Keratinocyte (primary cell): ENCODE measurements at places on chromosomes 1 and 21.

DNA sequence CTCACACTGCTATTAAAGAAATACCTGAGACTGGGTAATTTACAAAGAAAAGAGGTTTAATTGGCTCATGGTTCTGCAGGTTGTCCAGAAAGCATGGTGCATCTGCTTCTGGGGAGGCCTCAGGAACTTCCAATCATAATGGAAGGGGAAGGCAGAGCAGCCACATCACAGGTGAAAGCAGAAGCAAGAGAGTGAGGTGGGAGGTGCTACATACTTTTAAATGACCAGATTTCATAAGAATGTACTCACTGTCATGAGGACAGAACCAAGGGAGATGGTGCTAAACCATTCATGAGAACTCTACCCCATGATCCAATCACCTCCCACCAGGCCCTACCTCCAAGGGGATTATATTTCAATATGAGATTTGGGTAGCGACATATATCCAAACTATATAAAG lies 55.7 kb downstream of the MRPL39 start:
- DNase-seq, result no peak
- no peak overlapping the region for H3K27ac ChIP-seq
- H3K4me3 ChIP-seq, result no peak overlapping the region
- H3K36me3 ChIP-seq, result no peaks in the 10 kb centered on the region

- no peaks in the 10 kb centered on the region for H3K36me3 ChIP-seq
- H3K4me1 ChIP-seq, result no peaks in the 10 kb centered on the region
- H3K4me3 ChIP-seq, result no peak overlapping the region
- no peak for DNase-seq
- H3K27ac ChIP-seq, result no peak overlapping the region
These were observed 736.8 kb upstream of the NCAM2 start for GRCh38 chr21:20261364-20261763.

DNA sequence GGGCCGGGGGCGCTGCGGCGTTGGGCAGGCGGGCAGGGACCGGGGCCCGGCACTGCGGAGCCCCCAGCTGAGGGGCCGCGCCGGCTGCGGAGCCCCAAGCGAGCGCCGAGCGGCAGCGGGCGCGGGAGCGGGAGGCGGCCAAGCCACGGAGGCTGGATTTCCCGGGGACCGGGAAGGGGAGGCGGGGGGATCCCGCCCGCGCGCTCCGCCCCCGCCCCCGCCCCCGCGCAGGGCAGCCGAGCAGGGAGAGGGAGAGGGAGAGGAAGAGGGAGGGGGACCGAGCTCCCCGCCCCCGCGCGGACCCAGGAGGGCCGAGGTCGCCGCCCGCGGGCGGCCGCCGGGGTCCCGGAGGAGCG lies at the start of gene DLGAP3:
DLGAP3 (minus strand) TSS at position 154 of the 356 bp plus-strand sequence. CDS start 24,267 bp downstream, outside the sequence.
- no peaks in the 10 kb centered on the region for H3K4me1 ChIP-seq
- no peak within 1 kb of the TSS for H3K27ac ChIP-seq
- no peak within 1 kb of the TSS for H3K4me3 ChIP-seq
- peaks cover 56% of the 10 kb centered on the region for H3K27me3 ChIP-seq
- H3K36me3 ChIP-seq, result no peaks in the 10 kb centered on the region
- DNase-seq, result no peak

- no peak for DNase-seq
- no peak overlapping the region for H3K4me3 ChIP-seq
- H3K36me3 ChIP-seq, result no peaks in the 10 kb centered on the region
- no peak overlapping the region for H3K27ac ChIP-seq
- H3K27me3 ChIP-seq, result no peaks in the 10 kb centered on the region
These were observed 3.9 kb upstream of the KRTAP10-6 start for GRCh38 chr21:44596068-44596725.

DNA sequence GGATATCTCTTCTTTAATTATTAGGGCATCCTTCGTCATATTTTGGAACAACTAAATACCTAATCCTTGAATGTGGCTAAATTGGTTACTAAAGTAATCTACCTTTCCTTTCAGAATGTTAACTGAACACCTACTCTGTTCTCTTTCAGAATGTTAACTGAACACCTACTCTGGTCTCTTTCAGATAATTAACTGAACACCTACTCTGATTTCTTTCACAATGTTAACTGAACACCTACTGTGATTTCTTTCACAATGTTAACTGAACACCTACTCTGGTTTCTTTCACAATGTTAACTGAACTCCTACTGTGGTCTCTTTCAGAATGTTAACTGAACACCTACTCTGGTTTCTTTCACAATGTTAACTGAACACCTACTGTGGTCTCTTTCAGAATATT lies 21.9 kb downstream of the RAB7B start:
- no peaks in the 10 kb centered on the region for H3K27me3 ChIP-seq
- no peak overlapping the region for H3K27ac ChIP-seq
- no peak overlapping the region for H3K4me3 ChIP-seq
- no peak for DNase-seq
- peaks cover 23% of the 10 kb centered on the region for H3K4me1 ChIP-seq

- no peak overlapping the region for H3K27ac ChIP-seq
- H3K4me1 ChIP-seq, result no peaks in the 10 kb centered on the region
- DNase-seq, result no peak
- no peaks in the 10 kb centered on the region for H3K27me3 ChIP-seq
These were observed 373.4 kb downstream of the SEC16B start for GRCh38 chr1:177596485-177596884.

GRCh38 chr21:32878661-32879060 lies 107.1 kb upstream of the PAXBP1 start:
- no peak overlapping the region for H3K4me3 ChIP-seq
- no peaks in the 10 kb centered on the region for H3K36me3 ChIP-seq
- no peak overlapping the region for H3K27ac ChIP-seq
- no peak for DNase-seq
- H3K4me1 ChIP-seq, result no peaks in the 10 kb centered on the region
- H3K27me3 ChIP-seq, result peaks cover 5% of the 10 kb centered on the region

GRCh38 chr1:195934817-195935553 lies 673.3 kb downstream of the KCNT2 start:
- no peak overlapping the region for H3K27ac ChIP-seq
- no peak for DNase-seq
- no peak overlapping the region for H3K4me3 ChIP-seq
- H3K4me1 ChIP-seq, result no peaks in the 10 kb centered on the region
- no peaks in the 10 kb centered on the region for H3K36me3 ChIP-seq

DNA sequence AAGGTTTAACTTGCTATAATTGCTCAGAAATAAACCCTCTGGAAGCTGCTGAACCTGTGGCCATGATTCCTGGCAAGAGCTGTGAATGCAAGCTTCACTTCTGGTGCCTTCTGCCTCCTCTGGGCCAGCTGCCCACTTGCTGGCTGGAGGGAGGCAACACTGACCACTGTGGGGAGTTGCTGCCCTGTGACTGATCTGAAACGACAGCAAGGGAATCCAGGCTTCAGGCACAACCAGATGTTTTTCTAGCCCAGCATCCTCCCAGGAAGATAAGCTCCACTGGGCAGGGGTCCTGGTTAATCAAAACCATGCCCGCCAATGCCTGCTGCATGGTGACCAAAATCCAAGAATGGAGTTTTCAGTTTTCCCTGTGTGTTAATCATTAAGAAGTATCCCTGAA lies 180.0 kb upstream of the HMGB4 start:
- H3K4me3 ChIP-seq, result no peak overlapping the region
- no peaks in the 10 kb centered on the region for H3K4me1 ChIP-seq
- no peak overlapping the region for H3K27ac ChIP-seq
- no peak for DNase-seq

- no peaks in the 10 kb centered on the region for H3K27me3 ChIP-seq
- peak overlapping the region; percentile 98 for H3K27ac ChIP-seq
- peaks cover 31% of the 10 kb centered on the region for H3K4me1 ChIP-seq
These were observed 730 bp downstream of the CDC42 start for GRCh38 chr1:22053017-22053860.

DNA sequence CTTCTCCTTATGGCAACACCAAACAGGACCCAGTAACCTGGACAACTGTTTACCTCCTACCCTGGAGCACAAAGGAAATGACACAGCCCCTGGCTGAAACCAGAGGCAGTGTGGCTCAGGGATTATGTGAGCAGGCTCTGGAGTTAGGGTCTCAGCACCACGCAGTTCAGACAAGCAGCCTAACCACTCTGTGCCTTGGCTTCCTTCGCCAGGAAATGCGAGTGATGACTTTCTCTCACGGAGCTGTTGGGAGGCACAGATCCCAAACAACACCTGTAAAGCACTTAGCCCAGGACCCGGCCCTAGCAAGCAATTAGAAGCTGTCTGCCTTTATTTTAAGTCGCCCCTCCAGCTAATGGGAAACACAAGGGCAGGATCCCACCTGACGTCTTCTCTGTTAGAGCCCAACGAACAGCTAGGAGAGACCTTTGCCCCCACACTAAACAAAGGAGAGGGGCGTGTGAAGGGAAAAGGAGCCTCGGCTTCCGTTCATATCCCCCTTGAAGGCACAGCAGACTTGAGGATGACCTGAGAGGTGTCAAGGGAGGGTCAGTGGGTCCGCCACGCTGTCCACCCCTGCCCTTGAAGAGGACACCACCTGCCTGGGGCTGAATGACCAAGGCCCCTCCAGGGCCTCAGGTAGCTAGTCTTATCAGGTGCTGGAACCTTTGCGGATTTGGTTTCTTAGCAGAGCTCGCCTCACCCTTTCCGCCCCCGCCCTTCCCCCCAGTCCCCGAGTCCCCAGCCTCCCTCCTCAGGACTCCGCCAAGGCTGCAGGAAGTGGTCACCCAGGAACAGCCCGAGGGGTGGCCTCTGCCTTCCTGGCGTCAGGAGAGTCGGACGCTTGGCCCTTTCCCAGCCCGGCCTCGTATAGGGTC lies 860 bp downstream of the TMEM63A start:
- peaks cover 18% of the 10 kb centered on the region for H3K4me1 ChIP-seq
- H3K36me3 ChIP-seq, result peaks cover 4% of the 10 kb centered on the region
- peak overlapping the region; percentile 33 for H3K27ac ChIP-seq
- H3K27me3 ChIP-seq, result no peaks in the 10 kb centered on the region

GRCh38 chr1:29256979-29257804 lies 20.9 kb downstream of the PTPRU start:
- DNase-seq, result no peak
- no peak overlapping the region for H3K4me3 ChIP-seq
- H3K27me3 ChIP-seq, result peaks cover 4% of the 10 kb centered on the region
- H3K4me1 ChIP-seq, result no peaks in the 10 kb centered on the region
- no peaks in the 10 kb centered on the region for H3K36me3 ChIP-seq

- no peaks in the 10 kb centered on the region for H3K4me1 ChIP-seq
- no peak overlapping the region for H3K4me3 ChIP-seq
These were observed 186.6 kb downstream of the AK5 start for GRCh38 chr1:77468257-77468948.

DNA sequence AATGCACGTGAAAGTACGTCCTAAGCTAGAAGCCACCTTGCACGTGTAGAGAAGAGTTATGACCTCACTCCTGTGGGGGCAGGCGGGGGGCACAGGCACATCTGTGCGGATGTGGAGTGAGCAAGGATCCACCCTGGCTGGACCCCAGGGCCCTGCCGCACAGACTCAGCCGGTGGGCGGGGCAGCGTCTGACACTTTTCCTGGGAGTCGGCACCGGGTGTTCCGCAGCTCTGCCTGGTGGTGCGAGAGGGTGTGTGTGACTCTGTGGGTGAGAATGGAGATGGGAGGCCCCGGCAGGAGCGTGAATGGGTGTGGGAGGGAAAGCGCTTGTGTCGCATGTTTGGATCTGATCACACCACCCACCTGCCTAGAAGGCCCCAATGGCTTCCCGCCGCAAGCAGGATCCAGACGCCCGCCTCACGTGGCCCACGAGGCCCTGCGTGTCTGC lies 29.5 kb downstream of the RAP1GAP start:
- no peak for DNase-seq
- H3K4me3 ChIP-seq, result no peak overlapping the region

DNA sequence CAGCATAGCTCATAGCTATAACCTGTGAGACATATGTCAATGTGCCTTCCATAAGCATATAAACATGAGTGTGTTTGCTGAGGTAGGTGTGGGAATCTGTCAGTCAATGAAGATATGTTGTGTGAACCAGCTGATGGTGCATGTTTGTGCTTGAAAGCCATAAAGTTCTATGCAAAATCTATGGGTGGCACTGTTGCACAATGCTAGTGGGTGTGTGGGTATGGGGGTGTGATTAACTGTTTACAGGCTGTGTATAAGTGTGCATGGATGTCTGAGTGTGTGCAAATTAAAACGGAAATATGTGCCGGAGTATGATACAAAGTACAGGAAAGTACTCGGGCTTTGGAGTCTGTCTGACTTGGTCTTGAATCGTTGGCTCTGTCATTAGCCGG lies 1.0 kb upstream of the ATP2B4 start:
- H3K4me1 ChIP-seq, result peaks cover 26% of the 10 kb centered on the region
- H3K4me3 ChIP-seq, result no peak overlapping the region
- DNase-seq, result no peak
- H3K27ac ChIP-seq, result peak overlapping the region; percentile 88

GRCh38 chr1:110485725-110486124 lies 33.2 kb downstream of the KCNA10 start:
- H3K27ac ChIP-seq, result no peak overlapping the region
- H3K4me3 ChIP-seq, result no peak overlapping the region
- H3K4me1 ChIP-seq, result peaks cover 12% of the 10 kb centered on the region
- no peaks in the 10 kb centered on the region for H3K36me3 ChIP-seq

GRCh38 chr1:41348394-41348793 lies 12.8 kb upstream of the FOXO6 start:
- no peak overlapping the region for H3K4me3 ChIP-seq
- H3K36me3 ChIP-seq, result no peaks in the 10 kb centered on the region
- H3K27ac ChIP-seq, result no peak overlapping the region
- no peak for DNase-seq
- H3K4me1 ChIP-seq, result peaks cover 5% of the 10 kb centered on the region

GRCh38 chr1:210396541-210396940 lies 67.8 kb downstream of the HHAT start:
- H3K4me1 ChIP-seq, result peaks cover 27% of the 10 kb centered on the region
- no peaks in the 10 kb centered on the region for H3K36me3 ChIP-seq
- no peak overlapping the region for H3K4me3 ChIP-seq
- DNase-seq, result no peak
- H3K27me3 ChIP-seq, result peaks cover 6% of the 10 kb centered on the region

GRCh38 chr1:212149566-212149965 lies 114.0 kb downstream of the DTL start:
- H3K27ac ChIP-seq, result no peak overlapping the region
- no peak overlapping the region for H3K4me3 ChIP-seq
- no peaks in the 10 kb centered on the region for H3K36me3 ChIP-seq
- H3K4me1 ChIP-seq, result no peaks in the 10 kb centered on the region
- no peaks in the 10 kb centered on the region for H3K27me3 ChIP-seq
- DNase-seq, result no peak

- no peak for DNase-seq
- no peak overlapping the region for H3K4me3 ChIP-seq
- no peak overlapping the region for H3K27ac ChIP-seq
- H3K27me3 ChIP-seq, result peaks cover 6% of the 10 kb centered on the region
- no peaks in the 10 kb centered on the region for H3K4me1 ChIP-seq
These were observed 67.8 kb downstream of the RNF220 start for GRCh38 chr1:44472620-44473525.

- peak; percentile 91 for DNase-seq
- no peak overlapping the region for H3K27ac ChIP-seq
- no peak overlapping the region for H3K4me3 ChIP-seq
These were observed 38.6 kb downstream of the BRINP2 start for GRCh38 chr1:177209357-177209756.
